ENCODE measurements at places on chromosomes 12 and 14.

DNA sequence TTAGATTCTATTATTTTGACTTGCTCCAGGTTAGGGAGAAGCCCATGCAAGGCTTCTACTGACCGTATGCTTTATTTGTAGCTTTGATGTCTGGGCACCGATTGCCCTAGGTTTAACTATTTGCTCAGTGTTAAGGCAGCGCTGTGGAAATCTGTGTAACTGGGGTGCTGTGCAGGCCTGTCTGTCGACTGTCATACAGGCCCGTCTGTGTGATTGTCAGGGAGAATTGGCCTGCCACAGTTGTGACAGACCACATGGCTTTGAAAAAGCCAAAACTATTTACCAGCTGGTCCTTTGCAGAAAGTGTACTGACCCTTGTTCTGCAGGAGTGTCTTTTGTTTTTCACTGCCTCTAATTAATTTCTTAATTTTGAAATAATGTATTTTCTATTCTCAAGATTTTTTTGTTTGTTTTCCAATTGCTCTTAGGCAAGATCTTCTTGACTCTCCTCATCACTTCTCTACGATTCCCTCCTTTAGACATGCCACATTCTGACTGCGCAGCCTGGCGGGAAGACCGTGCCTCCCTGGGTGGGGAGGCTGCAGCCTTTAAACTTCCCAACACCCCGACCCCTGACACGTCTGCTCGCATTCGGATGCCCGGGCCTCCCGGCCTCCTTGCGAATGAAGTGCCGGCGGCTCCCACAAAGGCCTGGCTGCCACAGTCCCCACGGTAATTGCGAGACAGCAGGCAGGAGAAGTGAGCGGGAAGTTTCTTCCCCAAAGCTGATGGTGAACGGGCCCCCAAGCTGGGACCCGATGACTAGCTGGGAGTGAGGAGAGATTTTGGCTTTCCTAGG lies 99.0 kb upstream of the EVL start:
- DNase-seq, result no peak

- DNase-seq, result no peak
These were observed 40.5 kb downstream of the DLK1 start for GRCh38 chr14:100767003-100767787.

GRCh38 chr12:18629916-18630315 lies 107.9 kb downstream of the PLCZ1 start:
- DNase-seq, result no peak

GRCh38 chr12:70741256-70741655 lies 104.0 kb upstream of the PTPRB start:
- no peak for DNase-seq

DNA sequence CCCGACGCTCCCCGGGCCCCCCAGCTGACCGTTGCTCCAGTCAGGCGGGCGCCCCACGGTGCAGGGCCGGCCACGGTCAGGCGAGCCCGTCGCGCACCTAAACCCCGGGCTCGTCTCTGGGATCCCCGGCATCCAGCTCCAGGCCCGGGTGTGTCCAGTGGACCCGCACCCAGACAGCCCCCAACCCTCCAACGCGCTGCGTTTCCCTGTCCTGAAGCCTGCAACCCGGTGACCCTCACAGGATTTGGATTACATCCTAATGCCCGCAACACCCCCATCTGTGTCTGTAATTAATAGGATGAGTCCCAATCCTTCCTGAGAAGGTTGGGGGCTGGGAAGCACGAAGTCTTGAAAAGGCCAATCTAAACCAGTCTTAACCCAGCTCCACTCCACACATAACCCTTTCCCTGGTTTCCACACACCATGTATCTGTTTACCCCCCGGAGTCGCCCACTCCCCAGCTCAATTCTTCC lies 10.4 kb downstream of the CPNE6 start:
- DNase-seq, result no peak

DNA sequence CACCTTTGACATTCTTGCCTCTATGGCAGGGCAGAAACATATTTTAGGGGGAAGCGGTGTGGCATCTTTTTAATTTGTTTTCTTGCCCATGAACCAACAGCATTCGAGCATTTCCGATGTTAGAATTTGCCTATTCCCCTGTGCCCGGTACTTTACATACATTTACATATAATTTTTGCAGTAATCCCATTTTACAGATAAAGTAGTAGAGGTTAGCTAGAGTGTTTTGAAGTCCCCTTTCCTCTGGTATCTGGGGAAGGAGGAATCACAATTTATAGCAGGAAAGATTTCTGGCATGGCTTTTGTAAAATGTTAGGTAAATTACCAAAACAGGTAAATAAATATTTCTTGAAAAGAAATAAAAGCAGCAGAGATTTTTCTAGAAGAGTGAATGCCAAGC lies 1.6 kb downstream of the BORCS5 start:
- no peak for DNase-seq

- no peak for DNase-seq
These were observed 89.3 kb downstream of the NTN4 start for GRCh38 chr12:95701275-95701674.

All from fibroblast of villous mesenchyme (primary cell).